Colonic mucosa (tissue), 4 donors: ENCODE measurements at places on chromosomes 5 and 9. TPM values are rescaled to one million over a fixed set of nuclear protein-coding genes. Genes with fewer than 3 reads are reported as not detected.

- peak; percentile 34 for DNase-seq
Measured at GRCh38 chr5:74206579-74207550, 433.7 kb downstream of the ENC1 start.

- DNase-seq = no peak
Measured at GRCh38 chr9:38003946-38004808, 64.8 kb downstream of the SHB start.

- no peak for DNase-seq
Measured at GRCh38 chr5:74786851-74787250, 19.8 kb downstream of the NSA2 start.

GRCh38 chr5:78399116-78399515 is 38.7 kb downstream of the SCAMP1 start:
- no peak for DNase-seq

DNA sequence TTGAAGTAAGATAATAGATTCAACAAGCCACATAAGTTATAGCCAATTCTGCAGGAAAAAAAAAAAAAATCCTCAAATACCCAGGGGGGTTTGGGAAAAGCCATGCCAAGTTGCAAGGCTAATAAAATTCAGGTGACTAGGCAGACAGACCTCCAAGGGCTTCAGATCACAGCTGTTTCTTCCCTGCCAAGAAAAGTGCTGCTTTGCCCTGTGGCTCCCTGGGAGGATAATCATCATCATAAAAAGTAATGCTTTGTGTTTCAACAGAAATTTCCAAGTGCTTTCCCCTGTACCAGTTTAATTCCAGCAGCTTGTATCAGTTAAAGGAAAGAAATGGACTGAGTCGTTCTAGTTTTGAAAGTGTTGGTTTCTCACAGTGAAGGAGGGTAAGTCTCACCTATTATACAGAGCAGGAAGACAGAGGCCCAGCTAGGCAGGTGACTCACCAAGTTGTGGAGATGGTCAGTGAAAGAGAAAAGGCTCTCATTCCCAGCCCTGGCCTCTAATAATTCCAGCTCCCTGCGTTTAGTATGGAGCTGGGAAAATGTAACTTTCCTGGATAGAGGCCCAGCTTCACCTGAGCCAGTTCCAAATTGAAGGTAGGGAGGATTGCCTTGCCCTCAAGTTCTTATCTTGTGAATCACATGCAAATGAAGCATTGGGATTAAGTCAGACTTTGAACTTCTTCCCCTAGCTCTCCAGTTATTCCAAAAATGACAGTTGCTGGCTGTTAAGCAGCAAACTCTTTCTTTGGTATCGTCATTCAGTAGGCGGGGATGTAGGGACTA is 263.4 kb downstream of the GRIA1 start:
- DNase-seq = no peak

DNA sequence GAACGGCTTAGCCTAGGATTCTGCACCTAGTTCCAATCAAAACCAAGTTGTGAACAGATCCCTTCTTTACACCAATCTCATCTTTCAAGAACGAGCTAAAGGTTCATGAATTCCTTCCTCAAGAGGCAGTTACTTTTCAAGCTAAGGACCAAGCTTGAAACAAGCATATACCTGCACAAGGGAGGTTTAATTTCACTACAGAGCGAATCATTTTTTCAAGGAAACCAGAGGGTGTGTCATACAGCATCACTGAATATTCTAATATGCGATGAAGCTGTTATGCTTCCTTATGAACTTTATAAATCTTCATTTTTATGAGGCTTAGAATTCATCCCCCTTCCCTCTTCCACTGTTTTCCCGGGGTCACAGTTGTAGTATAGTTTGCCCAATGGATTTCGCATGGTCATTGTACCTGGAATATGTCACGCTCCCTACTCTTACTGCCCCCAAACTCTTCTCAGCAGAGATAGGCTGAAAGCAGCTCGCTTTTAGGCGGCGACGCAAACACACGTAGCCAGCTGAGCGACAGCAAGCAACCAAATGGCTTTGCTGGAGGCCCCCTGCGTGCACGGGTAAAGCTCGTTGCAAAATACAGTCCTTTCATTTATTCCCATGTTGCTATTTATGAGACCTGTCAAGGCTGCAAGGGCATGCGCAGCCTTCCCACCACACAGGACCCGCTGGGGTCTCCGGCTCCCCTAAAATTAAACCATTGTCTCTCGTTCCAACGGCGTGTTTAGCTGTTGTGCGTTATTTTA is 832 bp downstream of the LMBRD2 start:
- peak; percentile 44 for DNase-seq

GRCh38 chr9:72154468-72155285 is 5.4 kb downstream of the GDA start:
- peak; percentile 82 for DNase-seq

GRCh38 chr9:38390442-38390841 is 2.1 kb upstream of the ALDH1B1 start:
- no peak for DNase-seq

DNA sequence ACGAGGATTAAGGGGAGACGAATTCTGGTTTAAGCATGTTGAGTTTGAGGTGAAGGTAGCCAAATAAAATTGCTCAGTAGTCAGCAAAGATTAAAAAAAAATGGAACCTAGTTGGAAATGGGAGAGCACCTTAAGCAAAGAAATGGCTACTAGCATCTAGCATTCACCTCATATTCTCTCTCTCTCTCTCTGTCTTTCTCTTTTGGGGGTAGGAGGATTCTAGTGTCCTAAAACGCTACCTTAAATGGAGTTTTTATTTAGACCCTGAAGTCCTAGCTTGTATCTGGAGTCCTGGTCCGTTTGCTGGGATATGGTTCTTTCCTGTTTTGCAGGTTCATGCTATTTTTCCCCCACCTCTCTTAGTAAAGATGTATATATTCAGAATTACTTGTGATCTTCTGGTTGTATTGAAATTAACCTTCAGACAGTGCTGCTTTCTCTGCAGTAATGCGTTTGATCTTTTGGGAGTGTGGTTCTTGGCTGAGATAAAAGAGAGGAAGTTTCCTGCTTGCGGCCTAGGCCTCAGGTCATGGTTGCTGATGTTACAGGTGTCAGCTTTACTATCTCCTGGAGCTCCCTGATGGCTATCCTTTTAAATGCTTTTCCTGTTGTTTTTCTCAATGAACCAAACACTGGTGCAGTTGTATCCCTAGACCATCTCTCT is 8.0 kb downstream of the TGFBR1 start:
- no peak for DNase-seq

DNA sequence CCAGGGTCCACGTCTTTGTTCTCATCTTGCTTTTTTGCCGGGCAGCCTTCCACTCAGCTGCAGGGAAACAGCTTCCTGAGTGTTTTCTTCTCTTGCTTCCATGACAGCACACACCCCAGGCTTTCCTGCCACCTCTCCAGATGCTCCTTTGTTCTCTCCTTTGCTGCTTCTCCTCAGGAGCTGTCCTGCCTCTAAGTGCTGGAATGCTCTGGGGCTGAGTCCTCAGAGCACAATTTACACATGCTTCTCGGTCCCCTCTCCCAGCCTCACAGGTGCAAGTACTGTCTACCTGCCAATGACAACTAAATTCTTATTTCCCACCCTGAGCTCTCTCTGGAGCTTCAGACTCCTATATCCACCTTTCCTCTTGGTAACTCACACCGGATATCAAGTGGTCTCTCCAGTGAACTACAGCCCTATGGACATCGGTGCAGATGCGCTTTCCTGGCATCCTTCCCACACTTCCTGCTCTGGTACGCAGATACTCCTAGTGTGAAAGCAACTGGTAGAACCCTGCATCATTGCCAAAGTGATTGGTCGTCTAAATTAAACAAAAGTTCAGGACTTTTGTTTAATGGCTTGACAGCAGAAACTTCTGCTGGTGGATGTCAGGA is 13.4 kb upstream of the ACSL6 start:
- no peak for DNase-seq

DNA sequence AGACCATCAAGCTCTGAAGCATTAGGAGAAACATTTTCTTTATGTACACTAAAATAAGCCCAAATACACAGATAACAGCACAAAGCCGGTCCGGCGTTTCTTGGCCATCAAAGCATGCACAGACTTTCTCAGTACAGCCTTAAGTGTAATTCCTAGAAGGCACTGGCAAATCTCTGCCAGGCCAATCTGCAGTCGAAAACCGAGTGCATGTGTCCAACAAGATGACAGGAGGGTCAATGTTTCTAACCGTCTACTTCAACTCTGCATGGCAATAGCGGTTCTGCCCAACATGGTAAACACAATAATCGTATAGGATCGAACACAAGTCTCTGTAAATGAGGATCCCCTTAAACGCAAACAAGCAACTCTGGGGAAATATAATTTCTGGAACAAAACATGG is 1.1 kb downstream of the ARL15 start:
- DNase-seq = peak; percentile 52

- DNase-seq = no peak
Measured at GRCh38 chr5:104283136-104283535, 720.5 kb upstream of the NUDT12 start.

GRCh38 chr5:9479361-9479760 is 66.5 kb downstream of the SEMA5A start:
- no peak for DNase-seq

- DNase-seq = no peak
Measured at GRCh38 chr5:91301106-91301846, 81.8 kb downstream of the ARRDC3 start.

- no peak for DNase-seq
Measured at GRCh38 chr9:115882911-115883310, 270.7 kb upstream of the PAPPA start.

GRCh38 chr9:128077847-128078503 is 9.9 kb downstream of the SLC25A25 start:
- DNase-seq = no peak

GRCh38 chr5:167254132-167254531 is 1037.3 kb upstream of the WWC1 start:
- DNase-seq = no peak

GRCh38 chr9:34929506-34930102 is 28.5 kb upstream of the PHF24 start:
- DNase-seq = no peak

DNA sequence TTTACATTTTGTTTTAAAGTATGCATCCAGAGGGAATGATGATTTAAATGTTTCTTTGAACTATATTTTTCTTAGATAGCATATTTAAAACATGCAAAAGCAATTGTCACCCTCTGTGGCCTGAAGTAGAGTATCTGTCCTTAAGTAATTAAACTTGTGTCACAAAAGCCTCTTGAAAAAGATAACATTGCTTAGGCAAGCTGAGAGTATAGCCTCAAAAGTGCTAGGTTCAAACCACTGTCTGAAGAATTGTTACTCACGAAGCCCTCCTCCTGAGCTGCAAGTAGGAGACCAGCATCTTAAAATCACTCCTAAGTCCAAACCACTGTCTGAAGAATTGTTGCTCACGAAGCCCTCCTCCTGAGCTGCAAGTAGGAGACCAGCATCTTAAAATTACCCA is 378.0 kb upstream of the PRR16 start:
- DNase-seq = no peak

DNA sequence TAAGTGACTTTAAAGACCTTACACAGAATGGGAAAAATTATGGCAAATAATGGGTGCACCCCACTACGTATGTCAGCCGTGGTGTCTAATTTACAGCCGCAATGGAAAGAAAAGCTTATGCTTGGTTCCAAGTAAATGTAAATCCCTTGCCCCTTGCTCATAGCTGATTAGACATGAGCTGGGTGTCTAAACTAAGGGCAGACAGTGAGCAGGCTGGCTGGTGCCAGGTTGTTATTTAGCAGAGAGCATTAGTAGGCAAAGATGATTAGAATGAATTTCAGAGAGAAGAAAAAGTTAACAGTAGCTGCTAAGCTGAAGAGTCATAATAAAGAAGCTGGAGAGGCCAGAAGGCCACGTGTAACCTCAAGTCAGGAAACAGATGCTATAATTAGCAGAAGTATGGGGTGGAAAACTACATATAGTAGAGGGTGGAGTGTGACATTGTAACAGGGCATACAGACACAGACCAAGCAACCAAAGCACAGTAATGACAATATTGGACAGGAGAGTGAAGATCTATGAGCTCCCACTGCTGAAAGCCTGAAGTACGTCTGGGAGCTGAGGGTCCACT is 257.7 kb downstream of the MCTP1 start:
- DNase-seq = no peak

DNA sequence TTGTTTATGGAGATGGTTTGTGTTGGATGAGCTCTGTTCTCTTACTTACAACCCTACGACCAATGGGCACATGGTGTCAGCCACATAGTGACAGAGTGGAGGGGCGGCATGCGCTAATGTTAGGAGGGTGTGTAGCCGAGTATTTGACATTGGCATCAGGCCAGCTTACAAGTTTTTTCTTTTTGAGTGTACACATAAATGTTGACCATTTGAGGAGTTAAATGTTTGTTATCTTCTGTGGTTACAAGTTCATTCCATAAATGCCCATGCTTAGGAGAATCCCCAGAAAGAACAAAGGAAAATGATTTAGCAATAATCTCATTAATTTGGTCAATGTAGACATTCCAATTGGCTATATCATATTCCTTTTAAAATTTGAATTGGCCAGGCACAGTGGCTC is 180.1 kb upstream of the ELL2 start:
- no peak for DNase-seq

DNA sequence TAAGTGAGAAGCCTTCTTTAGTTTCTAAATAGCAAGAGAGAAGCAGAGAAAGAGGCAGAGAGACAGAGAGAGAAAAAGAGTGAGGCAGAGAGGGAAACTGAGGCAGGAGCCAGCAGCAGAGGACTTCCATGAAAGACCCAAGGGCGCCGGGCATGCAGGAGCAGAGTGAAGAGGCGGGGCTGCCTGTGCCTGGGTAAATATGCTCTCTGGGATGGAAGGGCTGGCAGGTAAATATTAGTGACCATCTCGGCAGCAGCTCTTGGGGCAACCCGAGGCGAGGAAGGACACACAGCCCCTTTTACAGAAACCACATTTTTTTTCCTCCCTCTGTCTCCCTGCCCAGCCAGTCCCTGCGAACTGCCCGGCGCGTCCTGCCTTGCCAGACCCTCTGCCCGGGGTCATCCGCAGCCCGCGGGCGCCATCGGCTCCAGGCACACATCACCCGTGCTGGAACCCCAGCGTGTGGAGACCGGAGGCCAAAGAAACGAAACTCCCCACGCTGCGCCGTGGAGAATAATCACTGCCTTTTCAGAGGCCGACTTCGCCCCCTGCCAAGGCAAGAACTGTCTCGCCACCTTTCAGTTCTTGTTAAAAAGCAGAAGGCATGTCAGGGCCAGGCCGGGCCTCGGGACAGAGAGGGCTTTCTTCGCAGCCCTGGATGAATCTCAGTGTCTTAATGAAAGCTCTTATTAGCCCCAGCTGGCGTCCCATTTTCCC is 61.3 kb downstream of the BOD1 start:
- DNase-seq = no peak

Gene F12
- 34.0 TPM for total RNA-seq

Gene PTGR1
- total RNA-seq = 55.6 TPM

Gene SOWAHA
- 12.4 TPM for total RNA-seq

Gene ZNF883
- 0.42 TPM for total RNA-seq

Gene CYSRT1
- 0.64 TPM for total RNA-seq

Gene SLC22A4
- 8.3 TPM for total RNA-seq

Gene HAVCR2
- total RNA-seq = 3.1 TPM

Gene TBCA
- total RNA-seq = 155 TPM

Gene NTMT1
- total RNA-seq = 50.2 TPM

Gene CD14
- total RNA-seq = 28.2 TPM

Gene HRH2
- total RNA-seq = 0.30 TPM

Gene FBP1
- 43.8 TPM for total RNA-seq

Gene GPR150
- total RNA-seq = 0.27 TPM

Gene LCN9
- not detected for total RNA-seq

Gene LCN12
- 8.6 TPM for total RNA-seq

Gene GAS1
- total RNA-seq = 0.74 TPM

Gene PGGT1B
- 73.6 TPM for total RNA-seq

Gene ADCY2
- total RNA-seq = 1.9 TPM

Gene GABRP
- total RNA-seq = not detected

Gene LVRN
- total RNA-seq = 0.90 TPM

Gene PCDHB8
- 0.25 TPM for total RNA-seq

Gene TAF11L10
- total RNA-seq = not detected

Gene C1QTNF2
- total RNA-seq = 0.64 TPM

Gene GRM6
- total RNA-seq = not detected
